ENCODE measurements at places on chromosomes 4 and X.

DNA sequence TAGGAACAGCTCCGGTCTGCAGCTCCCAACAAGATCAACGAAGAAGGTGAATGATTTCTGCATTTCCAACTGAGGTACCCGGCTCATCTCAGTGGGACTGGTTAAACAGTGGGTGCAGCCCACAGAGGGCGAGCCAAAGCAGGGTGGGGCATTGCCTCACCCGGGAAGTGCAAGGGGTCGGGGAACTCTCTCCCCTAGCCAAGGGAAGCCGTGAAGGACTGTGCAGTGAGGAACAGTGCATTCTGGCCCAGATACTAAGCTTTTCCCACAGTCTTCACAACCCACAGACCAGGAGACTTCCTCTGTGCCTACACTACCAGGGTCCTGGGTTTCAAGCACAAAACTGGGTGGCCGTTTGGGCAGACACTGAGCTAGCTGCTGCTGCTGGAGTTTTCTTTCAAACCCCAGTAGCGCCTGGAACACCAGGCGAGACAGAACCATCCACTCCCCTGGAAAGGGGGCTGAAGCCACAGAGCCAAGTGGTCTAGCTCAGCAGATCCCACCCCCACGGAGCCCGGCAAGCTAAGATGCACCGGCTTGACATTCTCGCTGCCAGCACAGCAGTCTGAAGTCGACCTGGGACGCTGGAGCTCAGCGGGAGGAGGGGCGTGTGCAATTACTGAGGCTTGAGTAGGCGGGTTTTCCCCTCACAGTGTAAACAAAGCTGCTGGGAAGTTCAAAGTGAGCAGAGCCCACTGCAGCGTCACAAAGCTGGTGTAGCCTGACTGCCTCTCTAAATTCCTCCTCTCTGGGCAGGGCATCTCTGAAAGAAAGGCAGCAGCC lies 84.6 kb downstream of the THOC2 start:
- DNase-seq, result no peak

- no peak for DNase-seq
Measured at GRCh38 chr4:123866796-123867195, 470.2 kb downstream of the SPRY1 start.

GRCh38 chr4:157219711-157220370 lies 687 bp upstream of the GRIA2 start:
- no peak for DNase-seq

- DNase-seq, result no peak
Measured at GRCh38 chrX:47177079-47177478, 16.6 kb upstream of the UBA1 start.

GRCh38 chr4:88809576-88810219 lies 112.1 kb upstream of the NAP1L5 start:
- DNase-seq, result no peak

DNA sequence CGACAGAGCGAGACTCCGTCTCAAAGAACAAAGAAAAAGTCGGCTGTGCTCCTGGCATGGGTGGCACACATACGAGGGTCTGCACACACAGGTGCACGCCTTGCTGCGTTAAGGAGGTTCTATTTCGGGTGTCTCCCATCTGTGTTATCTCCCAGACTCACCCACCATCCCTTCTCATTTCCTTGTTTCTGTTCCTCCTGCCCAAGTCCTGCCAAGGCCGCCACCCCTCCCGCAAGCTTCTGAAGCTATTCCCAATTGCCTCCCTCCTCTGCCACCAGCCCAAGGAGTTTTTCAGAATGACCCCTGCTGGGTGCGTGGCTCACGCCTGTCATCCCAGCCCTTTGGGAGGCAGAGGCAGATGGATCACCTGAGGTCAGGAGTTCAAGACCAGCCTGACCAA lies 6.0 kb upstream of the IL3RA start:
- no peak for DNase-seq

DNA sequence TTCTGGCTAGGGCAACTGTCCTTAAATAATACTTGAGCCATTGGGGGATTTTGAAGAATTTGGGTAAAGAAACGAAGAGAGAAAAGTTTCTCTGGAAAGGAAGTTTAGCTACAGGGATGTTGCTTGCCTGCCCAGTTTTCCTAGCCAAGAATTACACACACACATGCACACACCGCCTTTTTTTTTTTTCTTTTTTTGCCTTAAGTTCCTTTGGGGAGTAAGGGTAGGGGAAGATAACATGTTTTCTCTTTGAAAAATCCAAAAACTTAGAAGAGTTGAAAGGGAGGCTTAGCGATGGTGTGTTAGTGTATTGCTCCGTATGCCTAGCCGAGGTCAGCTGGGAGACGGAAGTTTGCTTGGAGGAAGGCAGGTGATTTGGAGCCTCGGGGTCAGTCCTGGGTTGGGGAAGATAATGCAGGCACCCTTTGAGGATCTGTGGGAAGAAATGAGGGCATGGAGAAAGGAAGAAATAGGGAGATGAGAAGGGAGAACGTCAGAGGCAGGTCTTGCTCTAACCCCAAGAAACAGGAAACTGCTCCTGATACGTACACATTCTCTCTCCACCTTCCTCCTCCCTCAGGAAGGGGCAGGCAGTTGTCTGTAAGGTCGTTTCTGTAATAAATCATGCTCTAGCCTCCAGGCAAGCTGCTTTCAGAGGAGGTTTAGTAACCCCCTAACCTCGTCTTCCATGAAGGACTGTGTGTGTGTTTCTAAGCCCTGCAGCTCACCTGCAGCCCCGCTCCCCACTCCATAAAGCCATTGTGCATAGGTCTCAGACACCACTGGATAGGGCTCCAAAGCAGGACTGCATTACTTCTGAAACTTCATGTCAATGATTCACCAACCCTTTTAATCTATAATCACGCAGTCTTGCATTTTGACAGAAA lies 10.5 kb downstream of the KLF3 start:
- DNase-seq, result no peak

DNA sequence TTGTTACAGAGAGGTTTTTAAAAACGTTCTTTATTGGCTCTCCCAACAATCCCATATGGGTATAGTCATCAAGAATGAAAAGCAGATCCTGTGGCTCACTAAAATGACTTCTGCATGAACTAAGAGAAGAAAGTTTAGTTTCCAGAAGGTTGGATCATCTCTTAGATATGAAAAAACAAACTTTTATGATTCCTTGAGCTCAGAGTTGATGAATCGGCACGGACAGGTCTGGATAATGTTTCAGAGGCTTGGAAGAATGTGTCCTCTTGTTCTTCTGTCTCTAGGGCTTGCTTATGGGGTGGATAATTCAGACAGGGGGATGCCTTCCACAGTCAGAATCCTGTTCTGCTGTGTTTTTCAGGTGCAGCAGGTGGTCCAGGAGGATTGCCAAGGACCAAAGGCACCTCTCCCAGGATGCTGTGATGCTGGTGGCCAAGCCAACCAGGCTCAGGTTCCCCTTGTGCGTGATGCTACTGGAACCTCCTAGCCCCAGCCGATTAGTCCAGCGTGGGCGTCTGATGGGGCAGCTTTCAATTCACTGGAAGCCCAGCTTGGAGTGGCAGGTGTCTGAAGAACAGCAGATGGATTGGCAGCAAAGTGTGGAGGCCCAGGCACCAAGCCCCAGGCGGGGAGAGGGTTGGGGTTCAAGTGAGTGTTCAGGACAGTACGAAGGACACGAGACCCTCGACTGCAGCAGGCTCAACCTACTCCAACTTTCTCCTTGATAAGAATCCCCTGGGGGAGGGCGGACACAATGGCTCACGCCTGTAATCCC lies 30.3 kb downstream of the CCKAR start:
- DNase-seq, result no peak

- no peak for DNase-seq
Measured at GRCh38 chr4:25984266-25984665, 70.2 kb downstream of the SMIM20 start.

DNA sequence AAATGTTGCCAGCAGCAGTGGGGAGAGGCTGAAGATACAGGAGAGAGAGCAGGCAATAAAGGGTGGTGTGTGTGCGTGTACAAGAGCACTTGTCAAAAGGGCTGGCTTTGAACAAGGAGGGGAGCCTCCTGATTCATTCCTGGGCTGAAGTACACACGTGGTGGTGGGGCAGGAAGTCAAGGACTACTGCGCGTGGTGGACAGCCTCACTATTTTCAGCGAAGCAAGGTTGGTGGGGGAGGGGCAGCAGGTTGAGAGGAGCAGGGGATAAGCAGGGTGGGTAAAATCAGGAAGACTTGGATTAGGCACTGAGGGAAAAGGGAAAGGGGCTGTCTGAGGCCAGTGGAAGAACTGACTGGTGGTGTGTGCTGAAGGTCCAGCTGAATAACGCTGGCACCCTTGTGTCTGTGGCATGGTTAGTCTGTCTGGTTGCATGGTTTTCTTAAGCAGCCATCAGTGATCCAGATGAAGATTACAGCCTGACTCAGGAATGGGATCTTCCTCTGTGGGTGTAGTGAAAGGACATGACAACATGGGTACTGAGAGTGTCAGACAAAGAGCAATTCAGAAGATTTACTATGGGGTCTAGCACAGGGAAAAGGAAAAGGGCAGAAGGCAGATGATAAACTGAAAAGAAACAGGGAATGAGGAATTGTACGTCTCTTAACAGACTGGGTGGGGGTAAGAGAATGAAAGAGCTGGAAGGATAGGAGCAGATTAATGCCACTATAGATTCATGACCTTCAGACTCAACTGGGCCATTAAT lies 149.8 kb downstream of the CHM start:
- DNase-seq, result no peak

DNA sequence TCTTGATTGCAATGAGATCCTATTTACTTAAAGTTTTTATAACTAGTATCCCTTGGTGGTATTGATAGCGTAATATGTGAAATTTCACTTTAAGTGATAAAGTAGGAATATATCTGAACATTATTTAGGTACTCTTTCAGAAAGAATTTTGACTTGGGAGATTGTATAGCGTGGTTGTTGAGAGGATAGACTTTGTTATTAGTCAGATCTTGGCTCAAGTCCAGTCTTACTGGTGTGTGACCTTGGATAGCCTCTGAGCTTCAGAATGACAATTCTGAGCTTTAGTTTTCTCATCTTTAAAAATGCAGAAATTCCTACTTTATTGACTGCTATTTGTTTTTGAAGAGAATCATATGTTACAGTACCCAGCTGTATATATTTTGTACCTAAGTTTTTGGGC lies 32.6 kb downstream of the DCK start:
- no peak for DNase-seq

DNA sequence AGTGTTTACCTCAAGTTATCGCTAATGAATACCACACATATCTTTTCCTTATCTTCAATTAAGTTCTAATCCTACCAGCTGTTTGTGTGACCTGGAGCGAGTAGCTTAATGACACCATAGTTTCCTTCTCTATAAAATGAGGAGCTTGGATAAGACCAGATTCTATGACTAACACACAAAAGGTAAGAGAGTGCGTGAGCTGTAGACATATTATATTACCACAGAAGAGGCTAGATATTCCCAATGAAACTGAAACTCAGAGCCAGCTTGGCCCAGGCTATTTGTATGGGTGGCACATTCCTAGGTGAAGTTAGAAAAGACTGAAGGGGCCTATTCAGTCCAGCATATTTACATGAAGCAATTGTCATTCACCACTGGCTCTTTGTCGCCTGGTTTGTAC lies 30.2 kb downstream of the ASB5 start:
- no peak for DNase-seq

DNA sequence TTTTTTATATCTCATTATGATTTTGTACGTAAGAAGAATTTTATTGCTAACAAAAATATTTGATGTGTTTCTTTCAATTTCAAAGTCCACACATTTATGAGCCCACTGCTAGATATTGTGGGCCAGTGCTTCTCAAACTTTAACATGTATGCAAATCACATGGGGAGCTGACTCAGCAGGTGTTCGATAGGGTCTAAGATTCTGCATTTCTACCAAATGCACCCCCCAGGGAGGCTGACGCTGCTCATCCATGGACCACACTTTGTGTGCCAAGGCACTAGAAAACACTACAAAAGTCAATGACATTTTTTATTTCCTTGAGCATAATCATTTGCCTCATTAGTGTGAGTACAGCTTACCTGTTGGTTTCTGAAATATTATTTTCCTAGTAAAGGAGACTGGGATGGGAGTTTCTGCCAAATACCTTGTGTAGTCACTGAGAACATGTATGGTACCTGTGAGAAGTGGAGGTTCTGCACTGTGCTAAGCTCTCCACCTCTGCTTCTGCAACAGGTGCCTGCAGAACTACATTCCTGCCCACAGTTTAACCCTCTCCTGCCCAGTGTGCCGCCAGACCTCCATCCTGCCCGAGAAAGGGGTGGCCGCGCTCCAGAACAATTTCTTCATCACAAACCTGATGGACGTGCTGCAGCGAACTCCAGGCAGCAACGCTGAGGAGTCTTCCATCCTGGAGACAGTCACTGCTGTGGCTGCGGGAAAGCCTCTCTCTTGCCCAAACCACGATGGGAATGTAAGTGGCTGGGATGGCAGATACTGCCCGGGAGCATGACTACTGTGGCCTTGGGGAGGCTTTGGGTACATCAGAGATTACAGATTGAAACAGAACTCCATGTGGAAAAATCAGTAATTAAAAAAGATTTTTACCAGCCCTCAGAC lies 68.9 kb upstream of the MND1 start:
- no peak for DNase-seq

DNA sequence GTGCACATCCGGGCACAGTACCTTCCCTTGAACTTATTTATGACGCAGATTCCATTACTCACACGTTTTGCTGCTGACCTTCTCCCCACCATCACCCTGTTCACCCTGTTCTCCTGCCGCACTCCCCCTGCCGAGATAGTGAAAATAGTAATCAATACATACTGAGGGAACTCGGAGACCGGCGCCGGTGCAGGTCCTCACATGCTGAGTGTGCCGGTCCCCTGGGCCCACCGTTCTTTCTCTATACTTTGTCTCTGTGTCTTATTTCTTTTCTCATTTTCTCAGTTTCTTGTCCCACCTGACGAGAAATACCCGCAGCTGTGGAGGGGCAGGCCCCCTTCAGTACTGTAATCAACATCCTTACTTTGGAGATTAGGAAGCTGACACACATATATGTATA lies 1337.1 kb upstream of the PABPC4L start:
- DNase-seq, result no peak

DNA sequence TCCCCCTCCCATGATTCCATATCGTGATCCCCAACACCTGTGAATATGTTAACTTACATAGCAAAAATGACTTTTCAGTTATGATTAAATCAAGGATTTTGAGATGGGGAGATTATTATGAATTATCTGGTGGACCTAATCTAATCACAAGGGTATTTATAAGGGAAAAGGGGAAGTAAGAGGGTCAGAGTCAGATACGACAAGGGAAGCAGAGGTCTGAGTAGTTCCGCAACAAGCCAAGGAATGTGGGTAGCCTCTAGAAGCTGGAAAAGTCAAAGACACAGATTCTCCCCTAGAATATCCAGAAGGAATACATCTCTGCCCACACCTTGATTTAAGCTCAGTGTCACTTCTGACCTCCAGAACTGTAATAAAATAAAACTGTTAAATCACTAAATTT lies 1.0 kb upstream of the IL13RA1 start:
- DNase-seq, result no peak

DNA sequence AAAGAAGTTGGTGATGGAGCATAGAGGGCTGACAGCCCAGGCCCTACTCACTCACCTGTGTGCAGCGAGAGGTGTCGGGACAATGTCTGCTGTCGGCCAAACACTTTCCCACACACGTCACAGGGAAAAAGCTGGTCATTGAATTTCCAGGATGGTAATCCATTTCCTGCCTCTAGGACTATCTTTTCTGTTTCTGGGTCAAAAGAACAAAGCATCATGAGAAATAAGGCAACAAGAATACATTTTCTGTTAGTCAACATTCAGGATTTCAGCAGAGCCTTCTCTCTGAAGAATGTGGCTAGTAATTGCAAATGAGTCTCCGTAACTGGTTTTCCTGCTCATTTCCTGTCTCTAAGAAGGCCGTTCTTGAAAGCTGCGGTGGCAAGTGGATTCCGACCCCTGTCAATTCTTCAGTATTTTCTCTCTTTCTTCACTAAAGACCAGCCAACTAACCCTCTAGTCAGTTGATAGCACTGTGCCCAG lies 99.4 kb downstream of the C4orf51 start:
- DNase-seq, result no peak

Data from NCI-H1436 treated with DMSO at 0.1 percent for 48 hours (cell line).